ENCODE measurements at places on chromosomes 5 and 9.

DNA sequence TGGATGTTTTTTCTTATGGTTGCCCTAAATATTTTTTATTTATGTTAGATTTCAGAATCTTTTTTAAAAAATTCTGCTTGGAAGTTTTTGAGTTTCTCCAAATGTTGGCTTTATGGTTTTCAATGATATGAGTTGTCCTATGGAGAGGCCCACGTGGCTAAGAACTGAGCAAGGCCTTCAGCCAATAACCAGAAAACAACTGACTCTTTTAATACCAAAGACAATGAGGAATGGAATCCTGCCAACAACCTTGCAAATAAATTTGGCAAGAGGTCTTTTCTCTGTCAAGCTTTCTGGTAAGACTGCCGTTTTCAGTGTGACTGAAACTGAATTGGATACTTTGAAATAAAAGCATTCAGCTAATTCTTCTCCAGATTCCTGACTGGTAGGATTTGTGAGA, 1740.1 kb upstream of the WWC1 start:
- no peak for DNase-seq

- no peak for DNase-seq
Measured at GRCh38 chr9:16023446-16023845, 470.6 kb downstream of the CCDC171 start.

GRCh38 chr9:29968831-29969230, 2395.6 kb upstream of the C9orf72 start:
- no peak for DNase-seq

- DNase-seq, result no peak
Measured at GRCh38 chr9:6938447-6938846, 180.7 kb downstream of the KDM4C start.

Measured in hematopoietic multipotent progenitor cell (in vitro differentiated cells).